ENCODE measurements at places on chromosomes 13 and 19.

- DNase-seq: no peak
Measured at GRCh38 chr19:34171539-34171876, 796 bp upstream of the LSM14A start.

- DNase-seq: peak; percentile 61
Measured at GRCh38 chr19:17873786-17874757, 2.3 kb downstream of the SLC5A5 start.

DNA sequence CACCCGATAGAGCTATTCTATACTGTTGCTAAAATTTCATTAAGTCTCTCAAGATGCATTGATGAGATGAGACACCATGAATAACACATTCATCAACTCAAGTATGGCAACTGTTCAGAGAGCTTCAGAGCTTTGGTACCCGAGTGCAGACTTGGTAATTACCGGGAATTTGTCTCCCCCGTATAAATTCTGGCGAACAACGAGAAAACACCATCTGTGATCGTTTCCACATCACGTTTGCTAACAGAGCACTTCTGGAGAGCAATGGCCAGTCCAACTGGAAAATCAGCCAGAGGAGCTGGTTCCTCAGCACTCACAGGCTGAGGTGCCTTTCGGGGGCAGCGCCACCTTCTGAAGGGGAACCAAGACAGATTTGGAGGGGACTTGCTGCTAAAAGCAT lies 40.2 kb downstream of the SUGP2 start:
- no peak for DNase-seq

GRCh38 chr19:33740811-33741396 lies 55.8 kb upstream of the KCTD15 start:
- no peak for DNase-seq

DNA sequence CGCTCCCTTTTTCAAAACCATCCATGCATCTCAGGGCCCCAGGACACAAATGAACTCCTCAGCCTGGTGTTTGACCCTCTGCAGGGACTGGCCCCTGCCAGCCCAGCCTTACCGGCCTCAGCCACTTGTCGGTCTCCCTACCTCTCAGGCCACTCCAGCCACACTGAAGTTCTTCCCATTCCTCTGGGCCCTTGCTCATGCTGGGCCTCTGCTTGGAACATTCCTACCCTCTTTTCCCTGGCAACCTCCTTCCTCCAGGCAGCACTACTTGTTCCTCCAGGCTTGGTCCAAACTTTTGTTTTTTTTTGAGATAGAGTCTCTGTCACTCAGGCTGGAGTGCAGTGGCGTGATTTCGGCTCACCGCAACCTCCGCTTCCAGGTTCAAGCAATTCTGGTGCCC lies 7.6 kb upstream of the EGLN2 start:
- DNase-seq: no peak

GRCh38 chr13:34911159-34911558 lies 30.9 kb upstream of the NBEA start:
- DNase-seq: no peak

DNA sequence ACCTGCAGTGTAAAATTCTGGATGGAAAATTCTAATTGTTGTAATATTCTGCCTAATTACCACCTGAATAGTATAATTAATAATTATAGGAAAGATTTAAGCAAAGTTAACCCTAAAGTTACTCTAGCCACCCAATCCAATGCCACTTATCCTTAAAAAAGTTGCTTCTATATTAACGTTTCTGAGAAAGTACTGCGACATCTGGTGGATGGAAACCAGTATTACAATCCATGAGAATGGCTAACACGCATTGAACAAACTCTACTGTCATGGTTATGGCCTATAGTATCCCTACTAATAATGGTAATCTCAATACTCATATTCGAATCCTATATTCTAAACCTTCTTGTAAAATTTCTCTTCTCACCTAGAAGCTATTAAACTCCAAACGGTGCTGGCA lies 1551.8 kb downstream of the SLITRK1 start:
- DNase-seq: no peak

GRCh38 chr19:51698296-51698695 lies 5.2 kb downstream of the SPACA6 start:
- no peak for DNase-seq

DNA sequence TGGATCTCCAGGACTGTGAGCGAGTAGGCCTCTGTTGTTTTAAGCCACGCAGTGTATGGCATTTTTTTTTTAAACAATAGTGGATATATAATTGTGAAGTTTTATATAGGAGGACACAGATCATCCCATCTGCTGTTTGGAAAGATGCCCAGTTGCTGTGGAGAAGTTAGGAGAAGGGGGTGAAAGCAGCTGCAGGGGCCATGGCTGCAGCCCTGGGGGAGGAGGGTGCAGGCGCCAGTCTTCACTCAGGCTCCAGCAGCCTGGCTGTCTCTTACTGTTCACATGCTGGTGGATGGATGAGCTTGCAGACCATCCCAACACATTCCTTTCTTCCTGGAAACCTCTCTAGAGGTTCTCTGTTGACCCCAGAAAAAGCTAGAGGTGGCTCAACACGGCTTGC lies 242.3 kb downstream of the TEX29 start:
- no peak for DNase-seq

DNA sequence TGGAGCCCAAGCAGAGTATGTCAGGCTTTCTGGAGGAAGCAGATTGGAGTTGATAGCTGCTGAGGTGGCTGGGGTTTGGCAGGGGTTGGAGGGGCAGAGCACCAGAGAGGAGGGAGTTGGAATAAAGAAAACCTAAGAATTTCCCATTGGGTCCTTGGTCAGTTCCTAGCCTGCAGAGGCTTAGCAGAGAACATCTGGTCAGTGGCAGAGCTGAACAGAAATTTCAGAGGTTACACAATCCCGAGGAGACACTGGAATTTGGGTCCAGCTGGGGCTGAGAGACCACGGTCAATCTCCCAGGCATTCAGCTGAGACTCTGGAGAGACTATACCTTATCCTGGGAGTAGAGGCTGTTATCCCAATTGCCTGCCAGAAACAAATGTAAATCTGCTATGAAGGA lies 84.4 kb downstream of the DPY19L3 start:
- DNase-seq: no peak

DNA sequence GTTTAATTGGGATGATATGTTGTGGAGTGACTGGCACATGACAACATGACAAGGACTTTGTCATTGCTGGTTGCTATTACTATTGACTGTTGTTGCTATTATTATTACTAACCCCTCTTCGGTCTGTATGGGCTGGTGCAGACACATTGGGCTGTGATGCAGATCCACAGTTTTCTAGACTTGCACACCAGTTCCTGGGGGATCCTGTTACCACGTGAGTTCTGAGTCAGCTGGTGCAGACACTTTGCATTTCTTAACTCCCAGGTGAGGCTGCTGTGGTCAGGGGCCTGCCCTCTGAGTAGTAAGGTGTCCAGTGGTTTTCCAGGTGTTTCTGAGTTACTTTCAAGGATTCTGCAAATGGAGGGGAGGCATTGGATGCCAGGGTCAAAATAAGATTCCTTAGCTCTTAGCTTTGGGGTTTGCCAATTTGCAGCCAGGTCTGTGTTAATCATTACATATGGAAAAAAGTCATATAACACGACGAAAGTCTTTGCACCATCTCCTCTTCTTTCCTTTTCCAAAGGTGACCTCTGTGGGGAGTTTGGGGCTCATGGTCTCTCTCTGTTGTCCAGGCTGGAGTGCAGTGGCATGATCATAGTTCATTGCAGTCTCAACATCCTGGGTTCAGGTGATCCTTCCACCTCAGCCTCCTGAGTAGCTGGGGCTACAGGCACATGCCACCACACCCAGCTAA lies 19.3 kb downstream of the BICRA start:
- no peak for DNase-seq

DNA sequence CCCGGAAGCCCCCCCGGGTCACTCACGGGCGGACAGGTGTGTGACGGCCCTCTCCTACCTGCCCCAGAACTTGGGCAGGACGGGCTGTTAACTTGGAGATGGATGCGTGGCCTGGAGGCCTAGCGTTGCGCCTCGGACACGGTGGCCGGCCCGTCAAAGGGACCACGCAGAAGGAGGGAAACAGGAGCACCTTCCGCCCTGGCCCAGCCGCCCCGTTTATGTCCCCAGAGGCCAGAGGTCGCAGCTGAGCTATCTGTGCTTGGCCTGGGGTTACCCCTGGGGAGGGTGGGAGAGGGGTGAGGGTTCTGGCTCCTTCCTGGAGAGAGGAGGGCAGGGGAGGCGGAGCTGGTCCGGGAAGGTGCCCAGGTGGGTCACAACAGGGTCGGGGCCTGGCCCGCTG lies 35.6 kb downstream of the GADD45B start:
- no peak for DNase-seq

GRCh38 chr19:13083627-13084026 lies 19.0 kb downstream of the LYL1 start:
- no peak for DNase-seq

DNA sequence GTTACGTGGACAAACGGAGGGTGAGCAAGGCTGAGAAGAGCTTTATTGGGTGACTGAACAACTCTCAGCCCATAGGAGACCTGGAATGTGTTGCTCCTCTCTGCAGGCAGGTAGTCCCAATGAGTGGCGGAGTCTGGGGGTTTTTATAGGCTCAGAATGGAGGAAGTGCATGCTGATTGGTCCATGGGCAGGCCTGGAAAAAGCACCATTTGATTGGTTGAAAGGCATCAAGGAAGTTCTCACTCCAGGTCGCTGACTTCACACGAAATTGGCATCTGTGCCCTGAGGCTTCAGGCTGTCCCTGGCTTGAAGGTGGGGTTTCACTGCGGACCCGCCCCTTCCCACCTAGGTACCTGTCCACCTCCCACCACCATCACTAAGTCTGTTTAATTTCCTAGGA lies 65.4 kb downstream of the SPATA13 start:
- no peak for DNase-seq

DNA sequence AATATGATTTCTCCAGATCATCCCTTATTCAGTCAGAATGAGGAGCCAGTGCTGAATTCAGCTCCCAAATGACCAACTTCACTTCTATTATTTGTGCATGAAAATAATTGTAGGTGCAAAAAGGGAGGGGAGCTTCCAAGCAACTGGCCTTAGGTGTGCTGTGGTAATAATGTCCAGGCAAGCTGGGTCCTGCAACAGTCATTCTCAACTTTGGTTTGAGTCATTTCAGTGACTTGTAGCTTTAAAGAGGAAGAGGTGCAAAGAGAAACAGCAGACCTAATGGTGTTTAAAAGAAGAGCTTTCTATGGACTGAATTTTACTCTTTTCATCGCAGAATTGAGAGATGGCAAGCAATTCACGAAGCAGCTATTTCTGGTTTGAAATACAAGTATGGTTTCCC lies 29.2 kb upstream of the FGF9 start:
- no peak for DNase-seq

- no peak for DNase-seq
Measured at GRCh38 chr19:33298146-33298911, 4.0 kb downstream of the CEBPA start.

GRCh38 chr13:50712881-50713280 lies 130.6 kb downstream of the DLEU7 start:
- DNase-seq: no peak

DNA sequence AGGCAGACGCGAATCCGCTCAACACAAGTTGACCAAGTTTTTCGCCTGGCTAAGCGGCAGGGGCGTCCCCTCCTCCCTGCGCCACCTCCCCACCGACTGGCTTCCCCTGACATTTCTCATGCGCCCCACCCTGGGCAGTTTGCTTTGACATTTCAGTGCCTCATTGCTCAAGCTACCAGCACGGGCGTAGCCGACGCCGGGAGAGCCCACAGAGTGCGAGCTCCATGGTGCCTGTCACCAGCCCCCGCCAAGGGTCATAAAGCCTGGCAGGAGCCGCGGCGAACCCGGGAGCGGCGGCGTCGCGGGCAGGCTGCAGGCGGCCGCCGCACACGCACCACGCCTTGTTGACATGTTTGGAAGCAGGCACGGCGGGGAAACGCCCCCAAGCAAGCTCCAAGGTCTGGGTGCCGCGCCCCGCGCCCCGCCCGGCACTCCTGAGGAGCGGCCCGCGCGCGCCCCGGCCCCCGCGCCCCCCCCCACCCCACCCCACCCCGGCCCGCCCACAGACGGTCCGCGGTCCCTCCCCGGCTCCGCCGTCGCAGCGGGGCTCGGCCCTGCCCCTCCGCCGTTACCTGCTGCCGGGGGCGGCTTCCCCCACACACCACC lies 601 bp downstream of the FBXL3 start:
- peak; percentile 70 for DNase-seq

- DNase-seq: no peak
Measured at GRCh38 chr19:2926341-2927031, 18.3 kb downstream of the ZNF77 start.

GRCh38 chr13:25044071-25044470 lies 51.9 kb upstream of the PABPC3 start:
- no peak for DNase-seq
